ENCODE measurements at places on chromosomes 4 and X.

- DNase-seq = no peak
These were observed 24.1 kb downstream of the SPOCK3 start for GRCh38 chr4:167210166-167210565.

DNA sequence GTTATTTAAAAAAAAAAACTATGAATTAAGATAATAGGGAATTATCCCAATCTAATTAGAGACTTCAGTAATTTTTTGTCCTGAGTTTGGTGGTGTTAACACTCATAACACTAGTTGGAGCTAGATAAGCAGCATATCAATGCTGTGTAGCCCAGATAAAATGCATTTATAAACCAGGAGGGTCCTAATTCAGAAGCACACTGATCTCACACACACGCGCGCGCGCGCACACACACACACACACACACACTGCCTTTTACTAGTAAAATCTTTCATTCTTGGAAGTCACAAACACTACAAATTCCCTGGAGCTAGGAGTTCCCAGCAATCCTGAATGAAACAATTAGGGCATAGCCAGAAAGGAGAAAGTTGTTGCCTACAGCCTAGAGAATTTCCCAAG, 3.2 kb downstream of the UNC5C start:
- DNase-seq = no peak

DNA sequence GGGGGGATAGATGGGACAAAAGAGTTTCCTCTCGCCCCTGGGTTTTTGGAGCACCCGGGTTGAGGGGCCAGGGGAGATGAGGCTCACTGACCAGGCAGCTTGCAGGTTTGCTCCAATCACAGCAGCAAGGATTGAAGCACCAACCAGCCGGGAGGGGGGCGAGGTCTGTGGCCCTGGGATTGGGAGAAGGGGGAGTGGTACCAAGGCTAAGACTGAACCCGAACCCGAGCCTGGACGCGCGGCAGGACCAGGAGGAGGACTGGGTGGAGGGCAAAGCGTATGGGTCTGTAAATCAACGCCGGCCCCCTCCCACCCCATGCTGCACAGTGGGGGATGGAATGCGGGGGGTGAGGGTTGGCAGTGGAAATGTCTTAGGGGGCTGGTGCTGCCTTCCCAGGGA, 3.5 kb downstream of the SOX3 start:
- no peak for DNase-seq

DNA sequence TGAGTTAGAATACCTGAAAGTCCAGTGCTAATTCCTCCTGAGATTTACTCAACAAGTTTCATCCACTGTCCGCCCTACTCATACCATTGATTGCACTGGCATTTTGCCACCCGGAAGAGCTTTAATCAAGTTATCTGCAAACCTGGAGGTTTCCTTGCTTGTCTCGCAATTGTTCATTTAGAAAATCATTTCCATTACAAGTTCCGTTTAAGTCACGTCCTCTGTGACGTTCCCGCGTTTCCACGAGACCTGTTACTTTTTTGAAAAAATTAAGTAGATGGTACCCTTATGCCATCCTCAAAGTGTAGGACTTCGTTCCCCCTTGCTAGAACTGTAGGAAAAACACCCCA, 761 bp upstream of the FRYL start:
- peak; percentile 44 for DNase-seq
